Esophagus squamous epithelium (tissue), 5 donors: ENCODE measurements at places on chromosomes 11 and 22.

DNA sequence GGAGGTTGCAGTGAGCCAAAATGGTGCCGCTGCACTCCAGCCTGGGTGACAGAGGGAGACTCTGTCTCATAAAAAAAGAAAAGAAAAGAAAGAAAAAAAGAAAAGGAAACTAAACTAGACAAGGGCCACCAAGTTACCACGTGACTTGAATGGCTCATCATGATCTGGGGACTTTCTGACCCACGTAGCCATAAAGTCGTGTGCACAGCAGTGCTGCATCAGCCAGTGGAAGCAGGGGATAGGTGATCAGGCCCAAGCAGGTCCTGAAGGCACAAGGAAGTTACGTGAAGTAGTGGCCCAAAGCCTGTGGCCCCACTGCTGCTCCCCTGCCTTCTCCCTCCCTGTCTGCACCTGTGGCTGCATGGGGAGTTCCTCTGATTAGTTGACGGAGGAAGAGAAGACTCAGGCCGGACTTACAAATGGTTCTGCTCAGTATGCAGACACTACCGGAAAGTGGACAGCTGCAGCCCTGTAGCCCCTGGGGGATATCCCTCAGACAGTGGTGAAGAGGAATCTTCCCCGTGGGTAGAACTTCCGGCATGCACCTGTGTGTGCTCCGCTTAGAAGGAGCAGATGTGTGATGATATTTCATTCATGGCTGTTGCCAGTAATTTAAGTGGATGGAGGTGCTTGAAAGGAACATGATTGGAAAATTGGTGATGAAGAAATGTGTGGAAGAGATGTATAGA lies 18.2 kb upstream of the CD81 start:
- DNase-seq = no peak

- no peak for DNase-seq
These were observed 10.4 kb downstream of the MLC1 start for GRCh38 chr22:50074551-50075530.

DNA sequence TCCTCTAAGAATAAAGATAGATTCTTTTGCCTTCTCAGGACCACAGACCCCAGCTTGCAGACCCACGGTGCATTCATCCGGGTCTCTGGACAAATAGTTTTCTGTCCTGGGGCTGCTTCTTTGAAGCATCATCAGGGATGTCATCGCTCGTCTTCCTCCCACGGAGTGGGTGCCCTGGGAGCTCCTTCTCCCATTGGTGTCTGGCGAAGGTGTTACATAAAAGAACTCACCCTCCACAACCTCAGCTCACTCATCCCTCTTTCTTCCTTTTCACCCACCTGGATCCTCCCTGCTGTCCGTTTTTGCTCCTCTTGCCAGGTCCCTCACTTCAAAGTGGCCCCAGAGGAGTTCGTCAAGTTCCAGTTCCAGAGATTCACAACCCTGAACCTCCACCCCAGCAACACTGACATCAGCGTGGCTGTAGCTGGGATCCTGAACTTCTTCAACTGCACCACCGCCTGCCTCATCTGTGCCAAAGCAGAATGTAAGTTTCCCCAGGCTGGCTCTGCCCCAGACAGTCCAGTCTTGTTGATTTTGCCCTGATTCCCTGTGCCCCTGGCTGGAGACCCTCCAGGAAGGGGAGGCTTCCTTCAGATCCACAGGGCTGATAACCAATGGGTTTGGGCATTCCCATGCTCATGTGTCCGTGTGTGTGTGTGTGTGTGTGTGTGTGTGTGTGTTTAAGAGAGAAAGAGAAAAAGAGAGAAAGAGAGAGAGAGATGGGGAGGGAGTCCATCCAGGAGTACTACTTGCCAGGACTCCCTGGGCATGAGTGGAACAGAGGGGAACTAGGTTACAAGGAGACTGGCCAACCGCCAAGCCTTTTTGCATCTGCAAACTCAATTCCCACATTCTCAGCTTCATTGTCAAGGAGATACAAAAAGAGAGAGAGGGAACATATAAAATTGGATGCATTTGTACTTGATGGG lies 204.2 kb upstream of the TBCEL start:
- no peak for DNase-seq

DNA sequence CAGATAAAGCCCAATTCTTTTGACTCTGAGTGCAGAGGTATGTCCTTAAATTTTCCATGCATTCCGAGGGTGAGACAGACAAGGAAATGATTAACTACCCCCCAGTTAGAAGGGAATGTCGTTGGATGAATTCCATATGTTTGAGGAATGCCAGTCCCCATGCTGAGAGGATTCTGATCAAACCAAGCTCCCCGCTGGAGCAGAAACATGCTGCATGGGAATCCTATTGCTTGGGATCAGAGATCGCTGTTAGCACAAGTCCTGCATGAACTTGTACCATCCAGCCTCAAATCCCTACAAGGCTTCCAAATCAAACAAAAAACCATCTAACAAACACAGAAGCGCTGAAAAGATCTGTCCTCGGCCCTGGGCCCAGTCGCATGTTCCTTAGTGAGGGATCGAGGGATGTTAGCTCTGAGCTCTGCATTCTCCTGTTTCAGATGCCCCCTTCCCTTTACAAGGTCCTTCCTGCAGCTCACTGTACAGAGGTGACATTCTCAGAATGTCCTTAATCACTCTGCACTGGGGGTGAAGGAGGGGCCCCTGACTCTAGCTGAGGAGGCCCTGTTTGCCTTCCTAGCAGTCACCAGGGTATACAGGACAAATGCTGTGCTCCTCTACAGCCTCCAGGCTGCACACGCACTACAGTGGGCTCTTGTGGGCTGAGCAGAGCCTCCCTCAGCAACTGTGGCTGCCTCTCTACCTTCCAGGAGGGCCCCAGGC lies 353.4 kb downstream of the TENM4 start:
- DNase-seq = no peak

- no peak for DNase-seq
These were observed 89.0 kb downstream of the RELT start for GRCh38 chr11:73465023-73465675.

- no peak for DNase-seq
These were observed 128.4 kb downstream of the FAM76B start for GRCh38 chr11:95661162-95661561.

- DNase-seq = no peak
These were observed 10.7 kb upstream of the SYTL2 start for GRCh38 chr11:85821636-85822035.

GRCh38 chr11:102666331-102666957 lies 39.1 kb downstream of the MMP27 start:
- DNase-seq = no peak

GRCh38 chr11:15818132-15818842 lies 538.1 kb downstream of the SOX6 start:
- no peak for DNase-seq

- no peak for DNase-seq
These were observed 30.5 kb downstream of the YDJC start for GRCh38 chr22:21599053-21599893.

- no peak for DNase-seq
These were observed 34.4 kb upstream of the NNMT start for GRCh38 chr11:114261791-114262190.

GRCh38 chr22:20495861-20496681 lies 476 bp upstream of the KLHL22 start:
- peak; percentile 18 for DNase-seq

- DNase-seq = no peak
These were observed 7.8 kb downstream of the KCNE3 start for GRCh38 chr11:74459584-74459983.

- DNase-seq = no peak
These were observed 158.6 kb upstream of the BDNF start for GRCh38 chr11:27858866-27859265.

DNA sequence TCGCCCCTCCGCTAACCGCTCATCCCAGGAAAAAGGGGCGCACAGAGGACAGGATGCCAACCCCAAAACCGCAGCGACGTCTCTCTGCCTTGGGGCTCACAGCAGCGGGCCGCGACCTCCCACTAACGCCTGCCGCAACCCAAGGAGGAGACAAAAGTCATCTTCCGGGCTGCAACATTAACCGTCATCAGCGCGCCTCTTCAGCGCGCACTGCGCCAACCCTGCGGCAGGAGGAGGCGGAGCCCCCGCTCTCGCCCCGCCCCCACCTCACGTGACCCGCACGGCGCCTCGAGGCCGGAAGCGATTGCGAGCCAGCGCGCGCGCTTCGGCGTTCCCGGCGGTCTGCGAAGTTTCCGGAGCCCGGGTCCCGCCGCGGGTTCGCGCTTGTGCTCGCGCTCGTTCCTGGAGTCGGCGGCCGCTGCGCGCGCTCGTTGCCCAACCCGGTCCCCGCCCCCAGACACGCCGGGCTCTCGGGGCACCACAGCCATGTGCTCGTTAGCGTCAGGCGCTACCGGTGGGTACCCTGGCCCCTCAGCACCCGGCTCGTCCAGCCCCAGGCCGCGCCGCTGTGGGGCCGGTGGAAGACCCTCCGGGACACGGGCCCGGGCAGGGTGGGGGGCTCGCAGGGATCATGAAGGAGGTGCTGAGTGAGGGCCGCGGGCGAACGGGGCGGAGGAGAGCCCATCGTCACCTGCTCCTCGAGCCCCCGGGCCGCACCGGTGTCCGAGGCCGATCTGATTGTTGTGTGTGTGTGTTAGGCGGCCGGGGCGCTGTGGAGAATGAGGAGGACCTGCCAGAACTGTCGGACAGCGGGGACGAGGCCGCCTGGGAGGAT lies at the start of gene PRMT3:
TSS of gene PRMT3 (plus strand) at position 456 of the 835 bp plus-strand sequence. CDS start at position 487, 31 bp downstream.
- DNase-seq = peak; percentile 76

DNA sequence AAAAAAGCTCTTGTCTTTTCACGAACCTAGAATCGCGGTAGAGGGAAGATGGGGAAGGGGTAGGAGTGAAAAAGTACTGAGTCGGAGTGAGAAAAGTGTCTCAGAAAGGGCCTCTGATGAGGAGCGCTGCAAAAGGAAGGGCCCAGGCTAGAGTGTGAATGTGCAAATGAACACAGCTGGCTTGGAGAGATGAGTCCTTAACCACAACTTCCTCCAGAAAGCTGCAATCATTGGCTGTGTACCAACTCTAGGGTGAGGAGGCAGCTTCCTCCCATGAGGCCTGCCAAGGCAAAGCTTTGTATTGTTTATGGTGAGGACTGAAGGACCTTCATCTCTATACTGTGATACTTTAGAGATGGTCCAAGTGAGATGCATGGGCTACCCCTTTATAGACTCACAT lies 566.9 kb upstream of the ANO5 start:
- DNase-seq = no peak

DNA sequence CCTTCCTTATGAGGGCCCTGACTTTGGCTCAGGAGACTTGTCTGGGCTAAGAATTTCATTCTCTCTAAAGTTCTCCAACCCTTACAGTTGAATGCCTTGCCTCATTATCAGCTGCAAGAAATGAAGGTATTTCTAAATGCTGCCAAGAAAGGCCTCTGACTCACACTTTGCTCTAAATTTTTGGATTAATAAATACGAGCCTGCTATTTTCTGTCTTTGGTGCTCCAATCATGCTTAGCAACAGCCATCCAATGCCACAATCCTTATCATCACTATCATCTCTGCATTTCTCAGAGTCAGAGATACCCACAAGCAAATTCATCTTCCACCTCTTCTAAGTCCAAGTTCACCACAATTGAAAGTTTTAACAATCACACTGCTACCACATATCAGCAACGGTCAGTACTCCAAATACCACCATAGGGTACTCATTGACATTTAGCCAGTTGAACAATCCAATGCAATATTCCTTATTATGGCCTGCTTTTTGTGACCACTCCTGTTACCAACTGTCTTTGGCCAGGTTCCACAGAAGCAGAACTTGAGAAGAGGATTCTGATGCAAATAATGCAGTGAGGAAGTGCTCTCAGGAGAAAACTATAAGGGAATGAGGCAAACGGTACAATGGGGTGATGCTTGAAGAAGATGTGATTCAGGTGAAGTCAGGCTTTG lies 5.7 kb downstream of the PATE2 start:
- DNase-seq = no peak

GRCh38 chr11:62905927-62906531 lies 15.1 kb downstream of the CHRM1 start:
- DNase-seq = peak; percentile 12

- no peak for DNase-seq
These were observed 98.4 kb downstream of the ZNF280B start for GRCh38 chr22:22410121-22410520.

GRCh38 chr11:94741022-94741679 lies 27.0 kb upstream of the AMOTL1 start:
- DNase-seq = no peak

- no peak for DNase-seq
These were observed 5.8 kb downstream of the MOB2 start for GRCh38 chr11:1480555-1481482.

DNA sequence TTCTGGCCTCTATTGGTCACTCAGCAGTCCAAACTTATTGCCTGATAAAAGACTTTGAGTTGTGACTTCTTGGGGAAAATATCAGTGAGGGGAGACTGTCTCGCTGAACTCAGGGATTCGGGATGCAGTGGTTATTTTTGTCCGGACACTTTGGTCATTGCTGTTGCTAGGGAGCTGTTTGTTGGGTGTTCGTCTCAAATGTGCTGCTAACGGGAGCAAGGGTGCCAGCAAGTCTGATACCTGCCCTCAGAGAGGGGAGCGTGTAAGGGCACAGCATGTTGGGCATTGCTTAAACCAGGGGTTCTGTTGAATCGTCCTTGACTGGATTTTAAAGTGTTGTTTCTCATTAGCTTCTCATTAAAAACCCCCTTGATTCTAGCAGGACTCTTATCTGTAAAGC lies 49.2 kb upstream of the SLC25A18 start:
- DNase-seq = no peak

DNA sequence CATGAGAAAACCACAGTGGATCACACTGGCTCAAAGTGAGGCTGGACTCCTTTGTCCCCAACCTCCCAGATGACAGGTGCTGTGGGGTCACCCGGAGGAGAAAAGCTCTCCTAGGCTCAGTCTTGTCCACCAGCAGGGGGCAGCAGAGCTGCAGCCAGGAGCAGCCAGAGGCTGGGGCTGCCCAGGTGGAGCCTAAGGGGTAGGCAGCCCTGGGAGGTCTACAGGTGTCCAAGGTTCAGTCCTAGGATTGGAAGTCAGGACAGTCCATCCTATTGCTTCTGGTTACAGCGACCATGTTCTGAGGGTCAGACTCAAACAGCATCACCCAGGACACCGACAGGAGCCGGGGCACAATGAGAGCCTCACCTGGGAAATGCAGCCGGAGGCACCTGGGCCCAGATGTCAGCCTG lies 77.6 kb upstream of the IGLL5 start:
- no peak for DNase-seq

GRCh38 chr22:43376765-43377547 lies 33.8 kb upstream of the SCUBE1 start:
- no peak for DNase-seq

- no peak for DNase-seq
These were observed at the start of gene CNIH2 for GRCh38 chr11:66277471-66278362. Gene CNIH2 (plus strand): TSS chr11:66278175. CDS start chr11:66278457, 282 bp downstream.

DNA sequence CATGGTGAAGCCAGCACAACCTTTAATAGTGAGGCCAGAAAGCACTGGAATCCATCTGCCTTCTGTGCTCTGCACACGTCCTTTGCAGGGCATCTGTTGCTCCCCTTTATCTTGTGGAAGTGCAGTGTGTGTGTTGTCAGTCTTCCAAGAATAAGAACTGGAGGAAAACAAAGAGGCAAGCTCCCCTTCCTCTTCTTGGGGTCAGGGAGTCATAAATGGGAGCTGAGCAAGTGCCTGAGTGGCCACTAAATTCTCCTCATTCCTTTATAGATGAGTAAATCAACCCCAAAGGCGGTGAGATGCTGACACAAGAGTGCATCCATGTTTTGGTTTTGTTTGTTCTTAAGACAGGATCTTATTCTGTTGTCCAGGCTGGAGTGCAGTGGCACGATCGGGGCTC lies 38.3 kb downstream of the WT1 start:
- DNase-seq = no peak

GRCh38 chr11:119051440-119052162 lies 5.4 kb downstream of the HYOU1 start:
- no peak for DNase-seq
